ENCODE measurements at places on chromosomes 12 and 14.

DNA sequence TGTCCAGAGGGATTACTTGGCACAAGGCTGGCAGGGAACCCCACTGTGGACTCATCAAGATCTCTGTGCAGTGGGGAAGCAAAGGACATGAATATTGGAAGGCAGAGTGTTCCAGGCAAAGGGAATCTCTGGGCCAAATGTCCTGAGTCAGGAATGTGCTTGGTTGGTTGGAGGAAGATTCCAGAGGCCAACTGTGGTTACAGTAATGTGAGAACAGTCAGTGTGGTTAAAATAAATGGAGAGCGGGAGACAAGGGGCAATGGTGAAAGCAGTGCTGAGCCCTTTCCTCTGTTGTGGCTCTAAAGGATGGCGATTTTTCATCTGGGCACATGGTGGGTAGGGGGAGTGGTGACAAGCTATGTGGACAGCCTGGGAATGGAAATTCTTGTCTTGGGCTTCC lies 948.2 kb downstream of the BCL11B start:
- DNase-seq, result no peak

- DNase-seq, result no peak
These were observed 313.0 kb downstream of the NAV3 start for GRCh38 chr12:78143717-78144116.

DNA sequence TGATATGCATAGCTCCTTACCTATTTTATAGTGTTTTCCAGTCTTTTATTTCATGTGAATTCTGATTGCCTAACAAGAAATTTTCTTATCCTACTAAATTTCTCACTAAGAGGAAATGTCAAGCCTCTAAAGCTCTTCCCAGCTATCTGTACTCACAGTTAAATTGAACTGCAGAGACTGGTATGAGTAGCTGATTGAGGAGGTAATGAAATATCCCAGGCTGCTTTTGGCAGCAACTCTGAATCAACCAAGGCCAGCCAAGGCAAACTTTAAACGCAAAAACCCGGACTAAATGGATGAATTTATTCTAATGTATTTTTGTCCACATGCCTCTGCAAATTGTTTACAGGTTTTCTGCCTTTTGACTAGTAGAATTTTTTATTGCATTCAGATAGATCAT lies 119.1 kb upstream of the PMCH start:
- DNase-seq, result no peak

- DNase-seq, result no peak
These were observed 327.6 kb upstream of the SFSWAP start for GRCh38 chr12:131383291-131383690.

All from stimulated activated CD4-positive, alpha-beta T cell treated with anti-CD3 and anti-CD28 coated beads, Interleukin-4, amount 100 ng/mL, for 48 hours (primary cell).